ENCODE measurements at places on chromosomes 5 and 9. TPM values are rescaled to one million over a fixed set of nuclear protein-coding genes. Genes with fewer than 3 reads are reported as not detected.

- DNase-seq = no peak
These were observed 176.7 kb upstream of the TBC1D2 start for GRCh38 chr9:98432134-98432533.

DNA sequence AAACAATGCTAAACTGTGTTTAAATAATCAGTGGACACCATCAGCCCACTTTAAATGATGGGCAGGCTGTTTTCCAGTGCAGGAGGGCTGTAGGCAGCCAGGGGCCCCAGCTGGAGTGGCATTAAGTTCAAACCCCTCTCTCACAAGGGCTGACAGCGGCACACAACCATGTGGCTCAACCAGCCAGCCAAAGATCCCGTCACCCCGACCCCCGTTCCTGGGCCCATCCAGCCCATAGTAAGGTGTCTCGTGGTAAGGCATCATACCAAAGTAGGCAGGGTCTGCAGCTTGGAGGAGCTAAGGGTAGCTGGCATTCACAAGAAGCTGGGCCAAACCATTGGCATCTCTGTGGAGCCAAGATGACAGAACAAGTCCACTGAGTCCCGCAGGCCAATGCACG is 24.9 kb downstream of the BTNL9 start:
- no peak for DNase-seq

- DNase-seq = no peak
These were observed 300.6 kb upstream of the EDIL3 start for GRCh38 chr5:84685121-84685894.

DNA sequence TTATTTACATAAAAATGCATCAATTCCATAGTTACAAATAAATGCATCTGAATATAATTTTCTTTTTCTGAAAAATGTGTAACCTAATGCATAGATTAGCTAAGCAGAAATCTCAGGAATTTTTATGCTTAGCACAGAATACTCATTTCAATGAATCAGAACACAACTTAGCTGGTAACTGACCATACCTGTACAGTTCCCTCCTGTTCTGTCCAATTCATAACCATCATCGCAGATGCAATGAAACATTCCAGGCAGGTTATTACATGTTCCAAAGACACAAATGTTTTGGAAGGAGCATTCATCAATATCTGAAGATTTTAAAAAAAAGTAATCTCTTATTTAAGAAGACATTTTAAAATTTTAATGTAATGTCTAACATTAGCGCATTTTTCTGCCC is 219.4 kb downstream of the FBN2 start:
- no peak for DNase-seq

DBH gene
- not detected for total RNA-seq

ANKRD31 gene
- 0.19 TPM for total RNA-seq

Measured in pancreas (tissue), 10 donors.